IMR-90 (cell line): ENCODE measurements at places on chromosomes 12 and 14. TPM values are rescaled to one million over a fixed set of nuclear protein-coding genes. Genes with fewer than 3 reads are reported as not detected.

Gene NEUROD4
- not detected in 2 replicates for total RNA-seq

Gene SINHCAF
- total RNA-seq, result 30.8 and 43.3 TPM in 2 replicates

Gene C12orf50
- not detected in 2 replicates for total RNA-seq

Gene OTOGL
- 0.18 and 0.28 TPM in 2 replicates for total RNA-seq

Gene KERA
- total RNA-seq, result not detected in 2 replicates

Gene RTL1
- not detected in 2 replicates for total RNA-seq

Gene CPNE6
- total RNA-seq, result not detected in 2 replicates

Gene SMIM10L1
- total RNA-seq, result 2.7 and 4.7 TPM in 2 replicates

Gene RD3L
- not detected in 2 replicates for total RNA-seq

Gene SMCO2
- not detected in 2 replicates for total RNA-seq

Gene PMCH
- total RNA-seq, result not detected in 2 replicates

GRCh38 chr12:1529862-1530591, 64.4 kb downstream of the FBXL14 start:
- peak overlapping the region; percentile 34; the same call in 1 of the 2 replicates for H3K27ac ChIP-seq
- peak overlapping the region; percentile 58 for H3K4me3 ChIP-seq
- H3K36me3 ChIP-seq, result no peaks in the 10 kb centered on the region
- no peak for DNase-seq
- H3K4me1 ChIP-seq, result peaks cover 37% of the 10 kb centered on the region

DNA sequence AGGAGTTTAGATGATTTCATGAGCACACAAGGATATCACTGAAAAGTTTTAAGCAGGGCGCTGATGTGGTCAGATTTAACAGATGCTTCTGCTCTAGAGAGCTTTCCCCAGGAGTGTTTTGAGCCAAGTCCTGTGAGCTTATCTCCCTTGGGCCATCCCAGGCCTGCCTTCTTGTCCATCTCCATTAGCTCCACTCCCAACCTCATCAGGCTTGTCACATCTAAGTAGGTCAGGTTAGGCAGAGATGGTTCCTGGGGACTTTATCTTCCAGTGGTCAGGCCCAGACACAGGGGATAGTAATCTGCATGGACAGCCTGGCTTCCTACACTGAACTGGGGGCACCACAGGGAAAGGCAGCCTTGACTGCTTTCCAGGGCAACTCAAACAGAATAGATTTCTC, 145.4 kb upstream of the SRRM4 start:
- no peaks in the 10 kb centered on the region for H3K36me3 ChIP-seq
- no peaks in the 10 kb centered on the region for H3K27me3 ChIP-seq
- H3K27ac ChIP-seq, result no peak overlapping the region
- H3K4me1 ChIP-seq, result no peaks in the 10 kb centered on the region
- DNase-seq, result no peak

GRCh38 chr14:82403987-82404386, 870.3 kb upstream of the SEL1L start:
- H3K4me1 ChIP-seq, result no peaks in the 10 kb centered on the region
- no peaks in the 10 kb centered on the region for H3K27me3 ChIP-seq
- no peak for DNase-seq
- no peak overlapping the region for H3K4me3 ChIP-seq
- no peaks in the 10 kb centered on the region for H3K36me3 ChIP-seq

- peaks cover 5% of the 10 kb centered on the region for H3K27me3 ChIP-seq
- no peak overlapping the region for H3K4me3 ChIP-seq
- no peak for DNase-seq
- H3K36me3 ChIP-seq, result no peaks in the 10 kb centered on the region
These were observed 392.0 kb downstream of the FUT8 start for GRCh38 chr14:65804439-65805112.

DNA sequence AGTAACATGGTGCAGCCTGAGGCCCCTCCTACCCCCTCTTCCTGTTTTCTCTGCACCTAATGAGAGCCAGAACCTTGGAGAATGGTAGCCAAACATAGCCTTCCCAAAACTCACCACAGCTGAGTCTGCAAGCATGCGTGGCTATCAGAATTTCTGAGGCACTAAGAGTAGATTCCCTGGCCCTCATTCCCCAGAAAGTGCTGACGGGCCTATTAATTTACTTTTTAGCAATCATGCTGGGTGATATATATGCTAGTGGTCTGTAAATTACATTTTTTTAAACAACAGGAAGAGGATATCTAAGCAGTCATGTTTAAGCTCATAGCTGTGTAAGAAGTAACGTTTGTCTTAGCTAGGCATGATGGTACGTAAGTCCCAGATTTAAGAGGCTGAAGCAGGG, 30.4 kb downstream of the KANSL2 start:
- H3K4me1 ChIP-seq, result no peaks in the 10 kb centered on the region
- H3K27ac ChIP-seq, result no peak overlapping the region
- peaks cover 34% of the 10 kb centered on the region for H3K36me3 ChIP-seq
- no peak for DNase-seq
- no peak overlapping the region for H3K4me3 ChIP-seq

- no peaks in the 10 kb centered on the region for H3K4me1 ChIP-seq
- H3K27me3 ChIP-seq, result no peaks in the 10 kb centered on the region
- peaks cover 25% of the 10 kb centered on the region for H3K36me3 ChIP-seq
- no peak overlapping the region for H3K4me3 ChIP-seq
These were observed 298.1 kb downstream of the MED13L start for GRCh38 chr12:115979351-115979750.

- H3K4me1 ChIP-seq, result peaks cover 17% of the 10 kb centered on the region
- DNase-seq, result no peak
- H3K27ac ChIP-seq, result 0 out of 2 replicates have a peak overlapping the region, but pooled peaks have one; percentile 28
- no peaks in the 10 kb centered on the region for H3K27me3 ChIP-seq
- H3K36me3 ChIP-seq, result no peaks in the 10 kb centered on the region
These were observed 12.7 kb downstream of the BMAL2 start for GRCh38 chr12:27345376-27345775.

DNA sequence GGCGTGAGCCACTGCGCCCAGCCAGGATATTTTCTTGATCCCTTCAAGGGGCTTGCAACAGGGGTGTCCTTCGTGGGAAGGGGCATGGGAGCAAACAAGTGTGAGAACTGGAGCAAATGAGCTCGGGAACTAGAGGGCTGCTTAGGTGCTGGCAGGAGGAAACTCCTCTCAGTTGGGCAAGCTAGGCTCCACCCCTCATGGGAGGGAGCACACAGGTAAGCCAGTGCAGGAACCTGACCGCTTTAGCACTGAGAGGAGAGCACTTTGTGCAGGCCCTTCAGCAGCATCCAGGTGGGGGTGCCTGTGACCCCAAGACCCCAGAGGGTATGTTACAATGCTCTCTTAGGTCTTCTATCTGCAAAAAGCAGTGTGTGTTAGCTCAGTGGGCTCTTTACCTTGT, 755.4 kb upstream of the MDGA2 start:
- H3K27ac ChIP-seq, result no peak overlapping the region
- no peaks in the 10 kb centered on the region for H3K27me3 ChIP-seq
- H3K36me3 ChIP-seq, result no peaks in the 10 kb centered on the region
- H3K4me1 ChIP-seq, result no peaks in the 10 kb centered on the region; the same call in 1 of the 2 replicates
- H3K4me3 ChIP-seq, result no peak overlapping the region

- peaks cover 5% of the 10 kb centered on the region; the same call in 1 of the 2 replicates for H3K4me1 ChIP-seq
- no peak overlapping the region for H3K4me3 ChIP-seq
- no peak overlapping the region for H3K27ac ChIP-seq
- peak; percentile 72 for DNase-seq
These were observed 62.0 kb upstream of the OSBPL8 start for GRCh38 chr12:76621582-76622024.

- peak overlapping the region; percentile 77 for H3K27ac ChIP-seq
- no peaks in the 10 kb centered on the region for H3K27me3 ChIP-seq
- peak overlapping the region; percentile 78 for H3K4me3 ChIP-seq
- DNase-seq, result peak; percentile 62
- peaks cover 2% of the 10 kb centered on the region for H3K36me3 ChIP-seq
These were observed 399 bp upstream of the WASHC4 start for GRCh38 chr12:105107171-105107493.

DNA sequence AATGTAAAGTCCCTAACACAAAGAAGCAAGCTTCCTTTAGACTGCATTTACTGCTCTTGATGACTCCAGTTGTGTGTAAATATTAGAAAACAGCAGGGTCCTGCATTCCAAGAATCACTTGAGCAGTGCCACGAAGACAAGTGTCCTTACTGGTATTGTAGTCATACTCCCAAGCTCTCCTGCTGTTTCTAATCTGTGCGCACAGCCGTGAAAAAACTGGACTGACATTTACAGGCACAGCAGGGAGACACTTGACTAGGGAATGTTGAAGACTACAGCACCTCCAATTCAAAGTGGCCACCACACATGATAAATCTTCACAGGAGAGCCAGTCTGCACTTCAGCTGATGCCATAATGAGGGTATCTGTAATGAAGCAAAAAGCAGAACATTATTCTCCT, 91.4 kb downstream of the VRK1 start:
- H3K4me1 ChIP-seq, result no peaks in the 10 kb centered on the region
- H3K27me3 ChIP-seq, result no peaks in the 10 kb centered on the region
- H3K4me3 ChIP-seq, result no peak overlapping the region
- H3K27ac ChIP-seq, result no peak overlapping the region

GRCh38 chr12:123998991-123999359, 26.0 kb downstream of the ZNF664 start:
- peaks cover 4% of the 10 kb centered on the region; the same call in 1 of the 2 replicates for H3K36me3 ChIP-seq
- H3K4me3 ChIP-seq, result no peak overlapping the region

DNA sequence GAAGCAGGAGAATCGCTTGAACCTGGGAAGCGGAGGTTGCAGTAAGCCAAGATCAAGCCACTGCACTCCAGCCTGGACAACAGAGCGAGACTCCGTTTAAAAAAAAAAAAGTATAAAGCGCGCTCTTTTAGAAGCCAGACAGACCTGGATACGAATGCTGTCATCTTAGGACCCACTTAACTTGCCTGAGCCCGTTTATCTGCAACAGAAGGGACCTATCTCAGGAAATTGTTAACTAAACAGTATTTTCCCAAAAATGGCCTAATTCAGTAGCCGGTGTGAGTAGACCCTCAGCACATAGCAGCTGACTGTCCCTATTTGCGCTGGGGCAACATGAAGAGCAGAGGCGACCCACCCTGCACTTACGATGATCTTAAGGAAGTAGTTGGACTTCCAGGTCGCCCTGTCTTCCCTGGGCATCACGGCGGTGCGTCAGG, 529 bp downstream of the RPLP0 start:
- H3K27me3 ChIP-seq, result no peaks in the 10 kb centered on the region
- H3K4me1 ChIP-seq, result peaks cover 3% of the 10 kb centered on the region
- H3K4me3 ChIP-seq, result peak overlapping the region; percentile 57
- DNase-seq, result no peak
- H3K36me3 ChIP-seq, result peaks cover 38% of the 10 kb centered on the region

- no peaks in the 10 kb centered on the region for H3K27me3 ChIP-seq
- H3K4me3 ChIP-seq, result no peak overlapping the region
- no peak for DNase-seq
These were observed 182.3 kb downstream of the NPAS3 start for GRCh38 chr14:33120966-33121365.

DNA sequence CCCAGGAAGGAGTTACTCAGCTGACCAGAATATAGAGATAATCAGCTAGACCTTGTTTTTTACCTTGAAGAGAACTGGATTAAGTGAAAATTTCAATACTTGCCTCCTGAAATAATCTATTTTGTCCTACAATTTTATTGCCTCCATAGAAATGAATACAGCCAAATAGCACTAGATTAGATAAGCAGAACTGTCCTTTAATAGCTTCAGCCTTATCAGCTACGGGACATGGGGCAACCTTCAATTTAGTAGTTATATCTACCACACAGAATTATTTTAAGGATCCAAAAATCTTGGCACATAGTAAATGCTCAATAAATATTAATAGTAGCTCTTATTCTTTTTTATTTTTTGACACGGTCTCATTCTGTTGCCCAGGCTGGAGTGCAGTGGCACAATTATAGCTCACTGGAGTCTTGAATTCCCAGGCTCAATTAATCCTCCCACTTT, 67.2 kb upstream of the PLEKHG3 start:
- peaks cover 12% of the 10 kb centered on the region for H3K4me1 ChIP-seq
- DNase-seq, result no peak
- no peaks in the 10 kb centered on the region for H3K36me3 ChIP-seq
- no peak overlapping the region for H3K27ac ChIP-seq
- H3K4me3 ChIP-seq, result no peak overlapping the region

DNA sequence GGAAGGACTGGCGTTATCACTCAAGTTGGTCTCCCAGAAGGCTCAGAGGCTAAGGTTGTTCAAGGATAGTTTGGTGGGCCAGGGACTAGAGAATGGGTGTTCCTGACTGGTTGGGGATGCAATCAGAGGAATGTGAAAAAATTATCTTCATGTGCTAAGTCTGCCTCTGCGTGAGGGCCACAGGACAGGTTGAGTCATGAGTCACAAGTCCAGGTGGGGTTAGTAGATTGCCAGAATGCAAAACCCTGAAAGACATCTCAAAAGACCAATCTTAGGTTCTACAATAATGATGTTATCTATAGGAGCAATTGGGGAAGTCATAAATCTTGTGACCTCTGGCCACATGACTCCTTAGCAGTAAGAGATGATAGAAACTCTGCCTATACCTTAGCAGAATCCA, 220.1 kb upstream of the EEA1 start:
- no peaks in the 10 kb centered on the region for H3K4me1 ChIP-seq
- no peak for DNase-seq
- no peaks in the 10 kb centered on the region for H3K36me3 ChIP-seq
